ENCODE measurements at places on chromosomes 13 and 19.
A peak's percentile ranks its signal among the peaks of the same experiment; 100 is the strongest.

DNA sequence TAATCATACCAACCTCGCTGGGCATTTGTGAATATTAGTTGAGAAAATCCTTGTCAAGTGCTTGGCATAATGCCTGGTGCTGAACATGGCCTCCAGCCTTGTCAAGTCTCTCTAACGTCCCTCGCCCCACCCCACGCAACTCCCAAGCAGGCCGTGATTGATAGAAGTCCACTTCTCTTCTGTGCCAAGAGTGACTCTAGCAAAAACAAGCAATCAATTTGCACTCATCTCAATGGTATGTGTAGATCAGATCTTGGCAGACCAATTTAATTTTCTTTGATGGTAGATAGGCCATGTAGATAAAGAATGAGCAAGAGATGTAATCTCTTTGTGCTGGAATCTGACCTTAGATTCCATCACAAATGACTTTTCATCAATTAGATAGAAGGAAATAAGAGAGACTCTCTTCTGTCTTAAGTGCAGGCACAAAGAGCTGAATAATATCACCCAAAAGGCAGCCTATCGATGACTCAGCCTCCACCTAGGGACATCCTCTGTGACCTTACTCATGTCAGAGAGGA lies 31.0 kb upstream of the KATNAL1 start:
- DNase-seq = peak; percentile 43
- no peak overlapping the region for H3K4me3 ChIP-seq
- no peaks in the 10 kb centered on the region for H3K36me3 ChIP-seq
- H3K4me1 ChIP-seq = peaks cover 53% of the 10 kb centered on the region

GRCh38 chr19:54938906-54939305 lies 8.4 kb downstream of the NLRP7 start:
- H3K4me3 ChIP-seq = no peak overlapping the region
- H3K27me3 ChIP-seq = peaks cover 25% of the 10 kb centered on the region
- H3K36me3 ChIP-seq = no peaks in the 10 kb centered on the region
- no peak for DNase-seq

- H3K27me3 ChIP-seq = no peaks in the 10 kb centered on the region
- peaks cover 8% of the 10 kb centered on the region for H3K4me1 ChIP-seq
- H3K36me3 ChIP-seq = no peaks in the 10 kb centered on the region
- no peak overlapping the region for H3K4me3 ChIP-seq
Observed at GRCh38 chr13:46119883-46120614, 15.2 kb upstream of the CPB2 start.

GRCh38 chr19:7926021-7926726 lies at the start of gene CTXN1:
CTXN1 (minus strand) TSS chr19:7926135; CDS start chr19:7925538, 597 bp downstream.
- no peak within 1 kb of the TSS for H3K27ac ChIP-seq
- no peaks in the 10 kb centered on the region for H3K27me3 ChIP-seq
- no peaks in the 10 kb centered on the region for H3K36me3 ChIP-seq
- peak within 1 kb of the TSS; percentile 67 for H3K4me3 ChIP-seq

DNA sequence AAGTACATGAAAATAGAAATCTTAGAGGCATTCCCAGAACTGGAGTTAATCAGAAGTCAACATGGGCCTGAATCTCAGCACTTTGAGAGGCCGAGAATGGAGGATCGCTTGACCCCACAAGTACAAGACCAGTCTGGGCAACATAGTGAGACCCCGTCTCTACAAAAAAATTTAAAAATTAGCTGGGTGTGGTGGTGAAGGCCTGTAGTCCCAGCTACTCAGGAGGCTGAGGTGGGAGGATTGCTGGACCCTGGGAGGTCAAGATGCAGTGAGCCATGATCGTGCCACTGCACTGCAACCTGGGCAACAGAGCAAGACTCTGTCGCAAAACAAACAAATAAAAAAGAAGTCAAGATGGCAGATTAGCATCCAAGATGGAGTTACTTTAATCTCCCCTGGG lies 8.5 kb downstream of the IFNL2 start:
- no peaks in the 10 kb centered on the region for H3K27me3 ChIP-seq
- no peak overlapping the region for H3K4me3 ChIP-seq
- no peaks in the 10 kb centered on the region for H3K36me3 ChIP-seq
- DNase-seq = no peak

DNA sequence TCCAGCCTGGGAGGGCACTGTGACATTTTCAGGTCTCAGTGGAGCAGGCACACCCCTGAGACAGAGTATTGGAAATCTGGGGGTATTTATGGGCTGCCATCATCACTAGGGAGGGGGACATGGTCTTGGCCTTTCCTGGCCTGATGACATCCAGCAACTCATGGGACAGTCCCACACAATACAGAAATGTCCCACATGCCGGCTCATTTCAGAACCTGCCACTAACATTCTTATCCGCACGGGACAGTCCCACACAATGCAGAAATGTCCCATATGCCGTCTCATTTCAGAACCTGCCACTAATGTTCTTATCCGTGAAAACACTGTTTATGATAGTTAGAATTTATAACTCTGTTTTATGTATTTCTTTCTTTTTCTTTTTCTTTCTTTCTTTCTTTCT lies 9.8 kb downstream of the SLC8A2 start:
- H3K4me1 ChIP-seq = no peaks in the 10 kb centered on the region
- no peak overlapping the region for H3K4me3 ChIP-seq
- H3K27ac ChIP-seq = no peak overlapping the region
- no peak for DNase-seq
- H3K36me3 ChIP-seq = no peaks in the 10 kb centered on the region
- peaks cover 82% of the 10 kb centered on the region for H3K27me3 ChIP-seq

- H3K27me3 ChIP-seq = no peaks in the 10 kb centered on the region
- DNase-seq = no peak
- peaks cover 11% of the 10 kb centered on the region for H3K4me1 ChIP-seq
- no peak overlapping the region for H3K27ac ChIP-seq
- H3K36me3 ChIP-seq = peaks cover 3% of the 10 kb centered on the region
- H3K4me3 ChIP-seq = no peak overlapping the region
Observed at GRCh38 chr13:102770435-102770834, 3.2 kb downstream of the TEX30 start.

GRCh38 chr13:43773602-43774001 lies 13.2 kb downstream of the ENOX1 start:
- H3K4me1 ChIP-seq = no peaks in the 10 kb centered on the region
- no peak for DNase-seq
- no peak overlapping the region for H3K4me3 ChIP-seq
- H3K27me3 ChIP-seq = no peaks in the 10 kb centered on the region
- no peak overlapping the region for H3K27ac ChIP-seq
- no peaks in the 10 kb centered on the region for H3K36me3 ChIP-seq

- H3K36me3 ChIP-seq = no peaks in the 10 kb centered on the region
- DNase-seq = no peak
- no peaks in the 10 kb centered on the region for H3K4me1 ChIP-seq
Observed at GRCh38 chr13:62119739-62120700, 704.4 kb upstream of the PCDH20 start.

- no peaks in the 10 kb centered on the region for H3K27me3 ChIP-seq
- H3K27ac ChIP-seq = no peak overlapping the region
- DNase-seq = no peak
- H3K36me3 ChIP-seq = no peaks in the 10 kb centered on the region
Observed at GRCh38 chr13:49044836-49045235, 69.1 kb downstream of the FNDC3A start.

- H3K27ac ChIP-seq = no peak overlapping the region
- H3K4me3 ChIP-seq = no peak overlapping the region
- H3K4me1 ChIP-seq = no peaks in the 10 kb centered on the region
- DNase-seq = no peak
Observed at GRCh38 chr13:47463726-47464125, 537.3 kb downstream of the SUCLA2 start.

DNA sequence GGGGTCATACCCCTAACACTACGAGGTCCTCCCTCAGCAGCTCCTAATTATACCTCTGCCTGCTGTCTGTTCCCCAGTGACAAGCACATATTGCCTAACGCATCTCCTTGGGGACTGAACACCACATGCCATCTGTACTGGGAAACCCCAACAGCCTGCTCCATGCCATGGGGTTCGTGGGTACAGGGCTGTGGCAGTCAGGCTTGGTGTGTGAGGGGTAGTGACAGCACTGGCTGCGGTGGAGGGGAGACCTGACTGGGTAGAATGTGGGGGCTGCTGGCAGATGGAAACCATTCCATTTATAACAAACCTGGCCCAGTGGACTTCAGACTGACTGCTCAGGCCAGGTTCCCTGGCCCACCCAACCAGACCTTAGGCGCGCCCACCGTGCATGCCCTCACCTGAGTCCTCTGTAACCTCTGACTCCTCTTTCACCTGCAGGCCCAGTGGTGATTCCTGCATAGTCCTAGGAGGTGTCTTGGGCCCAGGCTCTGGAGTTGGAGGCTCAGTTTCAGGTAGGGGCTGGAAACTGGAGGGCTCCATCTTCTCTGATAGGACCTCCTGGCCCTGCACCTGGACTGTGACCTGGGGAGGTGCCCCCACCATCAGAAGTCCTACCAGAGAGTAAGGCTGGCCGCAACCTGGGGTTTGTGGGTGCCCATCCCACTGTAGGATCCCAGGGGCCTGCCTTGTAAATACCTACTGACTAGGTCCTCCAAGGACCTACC lies 3.0 kb downstream of the MZF1 start:
- no peak overlapping the region for H3K4me3 ChIP-seq
- H3K4me1 ChIP-seq = no peaks in the 10 kb centered on the region
- no peak overlapping the region for H3K27ac ChIP-seq
- no peaks in the 10 kb centered on the region for H3K27me3 ChIP-seq

GRCh38 chr19:42216653-42217519 lies 591 bp downstream of the DEDD2 start:
- peak; percentile 40 for DNase-seq
- H3K4me1 ChIP-seq = peaks cover 39% of the 10 kb centered on the region
- H3K36me3 ChIP-seq = peaks cover 14% of the 10 kb centered on the region
- H3K27me3 ChIP-seq = no peaks in the 10 kb centered on the region
- H3K27ac ChIP-seq = peak overlapping the region; percentile 61

DNA sequence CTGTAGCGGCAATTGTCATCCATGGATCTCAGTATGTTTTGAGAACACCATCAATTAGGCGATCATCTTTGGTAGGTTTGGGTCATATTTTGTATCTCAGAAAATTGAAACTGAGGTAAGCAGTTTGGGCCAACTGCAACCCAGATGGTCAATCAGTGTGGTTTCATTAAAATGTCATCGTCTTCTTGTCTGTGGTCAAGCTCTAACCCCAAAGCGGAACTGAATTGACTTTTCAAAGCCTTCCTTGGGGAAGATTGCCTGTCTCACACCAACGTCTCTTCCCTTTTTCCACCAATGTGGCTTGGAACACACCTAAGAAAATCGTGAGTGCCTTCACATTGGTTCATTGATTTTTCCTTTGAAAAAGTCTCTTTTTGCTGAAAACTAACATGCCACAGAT lies 56.3 kb upstream of the UBAC2 start:
- H3K27me3 ChIP-seq = no peaks in the 10 kb centered on the region
- H3K36me3 ChIP-seq = no peaks in the 10 kb centered on the region
- no peak overlapping the region for H3K27ac ChIP-seq
- no peaks in the 10 kb centered on the region for H3K4me1 ChIP-seq
- no peak overlapping the region for H3K4me3 ChIP-seq
- DNase-seq = no peak

GRCh38 chr19:53545271-53546065 lies 7.5 kb downstream of the ZNF331 start:
- peak overlapping the region; percentile 33 for H3K27ac ChIP-seq
- peaks cover 10% of the 10 kb centered on the region for H3K36me3 ChIP-seq
- no peak overlapping the region for H3K4me3 ChIP-seq
- H3K27me3 ChIP-seq = no peaks in the 10 kb centered on the region

- no peak for DNase-seq
- peaks cover 46% of the 10 kb centered on the region for H3K4me1 ChIP-seq
- H3K27me3 ChIP-seq = no peaks in the 10 kb centered on the region
Observed at GRCh38 chr13:51524829-51525566, 59.3 kb upstream of the WDFY2 start.

DNA sequence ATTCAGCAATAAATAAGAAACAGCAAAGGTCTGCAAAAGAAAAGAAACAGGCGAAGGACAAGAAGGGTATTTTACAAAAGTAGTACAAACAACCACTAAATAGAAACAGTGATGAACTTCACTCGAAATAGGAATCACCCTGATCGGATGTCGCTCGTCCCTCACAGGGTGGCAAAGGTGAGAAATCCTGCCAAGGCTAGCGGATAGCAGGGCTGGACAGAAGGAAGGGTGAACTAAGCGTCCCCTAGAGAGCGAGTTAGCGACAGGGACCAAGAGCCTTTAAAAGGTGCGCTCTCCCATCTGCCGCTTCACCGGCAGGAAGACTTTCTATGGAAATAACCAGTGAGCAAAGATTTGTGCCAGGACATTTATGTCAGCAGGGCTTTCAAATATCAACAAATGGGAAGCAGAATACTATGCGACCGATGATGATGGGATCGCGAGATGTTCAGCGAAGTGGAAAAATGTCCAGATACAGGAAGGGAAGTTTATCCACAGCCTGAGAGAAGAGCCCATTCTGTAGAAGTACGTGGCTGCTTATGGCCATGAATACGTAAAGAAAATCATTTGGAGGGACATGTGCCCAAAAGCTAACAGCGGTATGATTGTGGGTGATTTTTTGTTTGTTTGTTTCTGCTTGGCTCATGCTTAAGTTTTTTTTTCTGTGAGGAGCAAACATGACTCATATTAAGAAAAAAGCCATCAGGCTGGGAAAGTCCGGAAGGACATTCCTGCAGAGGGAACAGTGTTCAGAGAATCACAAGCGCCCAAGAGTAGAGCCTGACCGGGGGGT lies 18.9 kb downstream of the ELAVL1 start:
- peaks cover 48% of the 10 kb centered on the region for H3K4me1 ChIP-seq
- H3K27me3 ChIP-seq = no peaks in the 10 kb centered on the region
- peaks cover 20% of the 10 kb centered on the region for H3K36me3 ChIP-seq

DNA sequence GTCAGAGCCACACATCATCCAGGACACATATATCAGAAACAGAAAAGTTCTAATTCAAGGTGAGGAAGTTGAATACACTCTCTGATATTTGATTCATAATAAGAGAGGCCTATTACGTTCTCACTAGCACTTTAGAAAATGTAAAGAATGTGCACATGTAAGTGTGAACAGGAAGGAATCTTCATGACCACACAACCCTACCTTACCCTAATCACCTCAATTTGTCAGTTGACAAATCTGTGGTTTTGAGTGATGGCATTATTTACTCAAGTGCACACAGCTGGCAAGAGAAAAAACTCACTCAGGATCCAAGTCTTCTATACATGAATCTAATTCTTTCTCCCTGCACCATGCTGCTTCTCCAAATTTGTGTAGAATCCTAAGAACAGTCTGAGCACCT lies 445.8 kb downstream of the SUCLA2 start:
- no peaks in the 10 kb centered on the region for H3K36me3 ChIP-seq
- no peak overlapping the region for H3K27ac ChIP-seq
- H3K27me3 ChIP-seq = no peaks in the 10 kb centered on the region
- no peaks in the 10 kb centered on the region for H3K4me1 ChIP-seq

GRCh38 chr19:13012690-13013608 lies 17.7 kb downstream of the NFIX start:
- DNase-seq = peak; percentile 34
- no peak overlapping the region for H3K27ac ChIP-seq
- peaks cover 13% of the 10 kb centered on the region for H3K4me1 ChIP-seq
- peak overlapping the region; percentile 41 for H3K4me3 ChIP-seq
- peaks cover 7% of the 10 kb centered on the region for H3K27me3 ChIP-seq

- no peaks in the 10 kb centered on the region for H3K36me3 ChIP-seq
- no peaks in the 10 kb centered on the region for H3K27me3 ChIP-seq
- DNase-seq = no peak
- H3K4me1 ChIP-seq = peaks cover 12% of the 10 kb centered on the region
Observed at GRCh38 chr13:23671377-23671776, 101.2 kb downstream of the TNFRSF19 start.
